ENCODE measurements at places on chromosomes 16 and 17. TPM values are rescaled to one million over a fixed set of nuclear protein-coding genes. Genes with fewer than 3 reads are reported as not detected.

Gene CHCT1
- not detected for total RNA-seq

Gene CHAD
- total RNA-seq, result not detected

DNA sequence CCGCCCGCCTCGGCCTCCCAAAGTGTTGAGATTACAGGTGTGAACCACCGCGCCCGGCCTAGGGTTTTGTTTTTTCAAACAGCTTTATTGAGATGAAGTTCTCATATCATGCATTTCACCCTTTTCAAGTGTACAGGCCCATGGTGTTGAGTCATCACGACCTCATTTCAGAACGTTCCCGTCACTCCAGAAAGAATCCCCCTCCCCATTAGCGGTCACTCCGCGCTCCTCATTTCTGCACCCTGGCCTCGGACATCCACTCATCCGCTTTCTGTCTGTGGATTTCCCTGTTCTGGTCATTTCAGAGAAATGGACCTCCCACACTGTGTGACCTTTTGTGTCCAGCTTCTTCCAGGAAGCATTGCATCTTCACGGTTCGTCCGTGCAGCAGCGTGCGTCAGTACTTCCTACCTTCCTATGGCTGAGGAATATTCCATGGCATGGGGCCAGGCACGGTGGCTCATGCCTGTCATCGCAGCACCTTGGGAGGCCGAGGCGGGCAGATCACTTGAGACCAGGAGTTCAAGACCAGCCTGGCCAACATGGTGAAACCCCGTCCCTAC lies 135.2 kb upstream of the GSE1 start:
- DNase-seq, result no peak

Gene OR2C1
- not detected for total RNA-seq

DNA sequence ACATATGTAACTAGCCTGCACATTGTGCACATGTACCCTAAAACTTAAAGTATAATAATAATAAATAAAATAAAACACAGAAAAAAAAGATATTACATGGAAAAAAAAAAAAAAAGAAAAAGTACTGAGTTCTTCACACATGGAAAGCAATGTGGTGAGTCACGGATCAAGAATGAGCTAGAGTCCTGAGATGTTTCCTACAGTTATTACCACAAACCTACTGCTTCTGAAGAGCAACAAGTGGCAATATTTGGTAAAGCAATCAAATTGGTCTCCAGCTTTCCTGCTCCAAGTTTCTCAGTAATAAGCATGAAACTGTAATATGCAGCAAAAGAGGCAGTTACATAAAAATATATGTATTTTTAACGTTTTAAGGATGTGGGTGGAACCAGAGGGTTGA lies 223.3 kb upstream of the SALL1 start:
- peak; percentile 6 for DNase-seq

Gene PRCD
- total RNA-seq, result not detected

- no peak for DNase-seq
Observed at GRCh38 chr16:51757505-51757904, 606.4 kb upstream of the SALL1 start.

Gene KRTAP1-5
- total RNA-seq, result 0.19 TPM

DNA sequence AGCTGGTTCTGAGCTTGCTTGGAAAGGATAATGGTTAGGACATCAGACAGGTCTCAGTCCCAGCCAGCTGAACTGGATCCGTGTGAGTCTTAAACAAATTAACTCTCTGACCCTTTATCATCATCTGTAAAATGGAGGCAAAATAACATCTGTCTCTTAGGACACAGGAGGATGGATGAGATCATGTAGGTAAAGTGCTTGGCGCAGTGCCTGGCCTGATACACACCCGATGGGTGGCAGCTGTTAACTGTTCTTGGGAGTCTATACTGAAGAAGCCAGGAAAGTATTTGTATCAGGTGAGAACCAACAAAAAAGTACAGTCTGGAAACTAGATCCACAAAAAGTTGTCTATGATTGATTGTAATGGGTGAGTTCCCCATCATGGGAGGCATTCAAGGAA lies 188.6 kb downstream of the C16orf78 start:
- DNase-seq, result no peak

Gene CCL14
- total RNA-seq, result not detected

Gene MYL4
- 1,135 TPM for total RNA-seq

Gene GPRC5B
- 52.9 TPM for total RNA-seq

DNA sequence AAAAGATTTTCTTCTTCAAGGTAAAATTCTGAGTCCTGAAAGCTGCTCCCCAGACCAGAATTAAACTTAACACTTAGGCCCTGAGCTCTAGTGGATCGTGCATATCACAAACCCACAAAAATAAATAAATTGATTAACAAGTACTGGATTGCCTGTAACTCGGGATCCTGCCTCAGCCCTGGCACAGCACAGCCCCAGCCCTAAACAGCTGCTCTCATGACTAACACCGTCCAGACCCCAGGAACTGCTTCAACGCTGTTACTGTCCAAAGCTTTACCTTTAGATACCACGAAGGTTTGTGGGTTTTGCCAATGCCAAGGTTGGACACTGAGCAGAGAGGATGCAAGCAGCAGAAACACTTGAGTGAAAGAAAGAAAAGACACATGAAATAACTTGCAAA lies 172.5 kb downstream of the COPRS start:
- DNase-seq, result peak; percentile 52

DNA sequence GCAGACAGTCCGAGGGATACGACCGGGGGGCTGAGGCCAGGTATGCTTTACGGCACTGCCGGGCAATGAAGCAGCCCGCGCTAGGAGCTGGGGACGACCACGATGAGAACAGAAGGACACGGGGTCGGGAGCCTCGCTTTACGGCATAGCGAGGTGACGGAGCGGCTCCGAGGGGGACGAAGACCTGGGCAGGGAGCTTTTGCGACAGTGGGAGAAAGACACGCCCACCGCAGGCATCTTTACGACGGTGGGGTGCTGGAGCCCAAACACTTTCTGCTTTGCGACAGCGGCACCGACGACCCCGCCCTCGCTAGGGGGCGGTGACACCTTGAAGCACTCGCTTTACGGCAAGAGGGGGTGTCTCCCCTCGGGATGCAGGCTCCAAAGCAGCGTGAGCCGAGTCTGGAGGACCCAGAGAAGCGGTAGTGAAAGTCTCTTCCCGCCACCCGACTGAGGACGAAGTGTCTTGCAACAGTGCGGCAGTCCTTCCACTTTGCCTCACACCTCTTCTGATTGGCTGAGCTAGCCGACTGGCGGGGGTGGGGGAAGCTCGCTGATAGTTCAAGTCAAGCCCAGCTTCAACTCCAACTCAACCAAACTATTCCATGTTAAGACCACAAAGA lies 350 bp upstream of the NEURL4 start:
- DNase-seq, result peak; percentile 100

DNA sequence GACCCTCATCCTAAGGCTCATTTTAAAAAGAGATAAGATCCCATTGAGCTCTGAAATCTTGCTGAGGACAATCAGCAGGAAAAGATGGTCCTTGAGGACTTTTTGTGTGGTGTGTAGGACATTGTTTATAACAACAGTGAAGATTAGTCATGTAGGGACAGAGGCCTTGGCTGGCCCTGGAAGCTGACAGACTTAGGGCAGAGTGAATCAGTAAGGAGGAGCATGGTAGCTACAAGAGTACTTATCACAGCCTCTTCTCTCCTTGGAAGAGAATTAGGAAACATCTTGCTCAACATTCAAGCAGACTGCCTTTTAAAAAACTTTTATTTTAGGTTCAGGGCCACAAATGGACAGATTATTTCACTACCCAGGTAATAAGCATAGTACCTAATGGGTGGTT lies 665.9 kb upstream of the SALL1 start:
- DNase-seq, result no peak

DNA sequence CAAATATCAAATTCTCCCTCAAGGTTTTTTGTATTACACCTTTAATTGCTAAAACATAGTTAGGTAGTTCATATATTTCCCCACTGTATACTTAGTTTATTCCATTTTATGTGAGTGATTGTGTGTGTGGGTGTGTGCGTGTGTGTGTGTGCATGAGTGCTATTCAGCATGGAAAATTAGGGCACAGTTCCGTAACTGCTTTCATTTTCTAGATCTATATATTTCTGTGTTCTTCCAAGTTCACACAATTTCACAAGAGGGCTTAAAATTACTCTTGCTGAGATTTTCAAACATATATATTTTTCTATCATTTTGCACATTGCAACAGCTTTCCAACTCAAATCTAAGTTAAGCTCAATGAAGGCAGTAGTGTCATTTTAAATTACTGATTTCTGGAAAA lies 782.9 kb upstream of the SOX9 start:
- no peak for DNase-seq

DNA sequence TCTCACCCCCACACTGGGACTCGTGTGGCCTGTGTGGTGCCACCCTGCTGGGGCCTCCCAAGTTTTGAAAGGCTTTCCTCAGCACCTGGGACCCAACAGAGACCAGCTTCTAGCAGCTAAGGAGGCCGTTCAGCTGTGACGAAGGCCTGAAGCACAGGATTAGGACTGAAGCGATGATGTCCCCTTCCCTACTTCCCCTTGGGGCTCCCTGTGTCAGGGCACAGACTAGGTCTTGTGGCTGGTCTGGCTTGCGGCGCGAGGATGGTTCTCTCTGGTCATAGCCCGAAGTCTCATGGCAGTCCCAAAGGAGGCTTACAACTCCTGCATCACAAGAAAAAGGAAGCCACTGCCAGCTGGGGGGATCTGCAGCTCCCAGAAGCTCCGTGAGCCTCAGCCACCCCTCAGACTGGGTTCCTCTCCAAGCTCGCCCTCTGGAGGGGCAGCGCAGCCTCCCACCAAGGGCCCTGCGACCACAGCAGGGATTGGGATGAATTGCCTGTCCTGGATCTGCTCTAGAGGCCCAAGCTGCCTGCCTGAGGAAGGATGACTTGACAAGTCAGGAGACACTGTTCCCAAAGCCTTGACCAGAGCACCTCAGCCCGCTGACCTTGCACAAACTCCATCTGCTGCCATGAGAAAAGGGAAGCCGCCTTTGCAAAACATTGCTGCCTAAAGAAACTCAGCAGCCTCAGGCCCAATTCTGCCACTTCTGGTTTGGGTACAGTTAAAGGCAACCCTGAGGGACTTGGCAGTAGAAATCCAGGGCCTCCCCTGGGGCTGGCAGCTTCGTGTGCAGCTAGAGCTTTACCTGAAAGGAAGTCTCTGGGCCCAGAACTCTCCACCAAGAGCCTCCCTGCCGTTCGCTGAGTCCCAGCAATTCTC lies 27.4 kb downstream of the STH start:
- DNase-seq, result no peak

DNA sequence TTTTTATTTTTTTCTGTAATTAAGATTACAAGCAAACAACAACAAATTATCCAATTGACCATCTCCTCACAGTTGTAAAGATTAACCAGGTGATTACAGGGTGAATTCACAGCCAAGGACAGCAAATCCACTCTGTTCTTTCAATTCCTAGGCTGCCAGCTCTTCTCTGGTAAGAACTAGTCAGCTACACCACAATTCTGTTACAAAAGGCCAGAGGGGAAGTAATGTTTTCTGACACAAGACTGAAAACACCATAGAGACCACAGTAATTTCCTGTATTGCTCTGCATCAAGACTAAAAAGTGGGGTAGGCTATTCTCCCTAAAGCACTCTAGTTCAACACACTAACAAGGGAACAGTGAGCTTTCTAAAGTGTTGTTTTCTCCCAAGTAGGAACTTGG lies 10.6 kb downstream of the CA10 start:
- DNase-seq, result no peak

Gene KRT17
- 2.4 TPM for total RNA-seq

Gene USH1G
- not detected for total RNA-seq

Gene SLC35G6
- not detected for total RNA-seq

GRCh38 chr16:75019007-75019406 lies 20.2 kb downstream of the ZNRF1 start:
- no peak for DNase-seq

DNA sequence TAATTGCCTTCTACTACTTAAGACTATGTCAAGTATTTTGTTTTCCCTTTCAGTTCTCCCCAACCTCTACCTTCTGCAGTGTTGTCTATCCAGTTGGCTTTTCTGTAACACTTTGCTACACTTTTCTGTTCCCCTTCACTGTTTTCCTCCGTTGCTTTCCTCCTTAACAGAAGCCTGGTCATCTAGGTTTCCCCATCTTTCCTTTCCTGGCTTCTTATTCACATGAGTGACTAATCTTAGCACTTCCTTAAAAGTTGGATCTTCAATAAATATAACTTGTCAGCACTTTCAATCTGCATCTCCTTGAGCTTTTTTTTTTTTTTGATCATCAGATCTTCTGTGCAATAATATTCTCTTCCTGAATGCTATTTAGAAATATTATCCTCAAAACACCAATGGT lies 2.8 kb upstream of the SLFN11 start:
- no peak for DNase-seq

Gene PLLP
- total RNA-seq, result not detected

Gene PIMREG
- total RNA-seq, result 1.0 TPM

Gene TBC1D3D
- not detected for total RNA-seq

Gene MYOCD
- total RNA-seq, result 0.05 TPM

GRCh38 chr17:81831957-81832607 lies 1.0 kb downstream of the MCRIP1 start:
- DNase-seq, result peak; percentile 68

DNA sequence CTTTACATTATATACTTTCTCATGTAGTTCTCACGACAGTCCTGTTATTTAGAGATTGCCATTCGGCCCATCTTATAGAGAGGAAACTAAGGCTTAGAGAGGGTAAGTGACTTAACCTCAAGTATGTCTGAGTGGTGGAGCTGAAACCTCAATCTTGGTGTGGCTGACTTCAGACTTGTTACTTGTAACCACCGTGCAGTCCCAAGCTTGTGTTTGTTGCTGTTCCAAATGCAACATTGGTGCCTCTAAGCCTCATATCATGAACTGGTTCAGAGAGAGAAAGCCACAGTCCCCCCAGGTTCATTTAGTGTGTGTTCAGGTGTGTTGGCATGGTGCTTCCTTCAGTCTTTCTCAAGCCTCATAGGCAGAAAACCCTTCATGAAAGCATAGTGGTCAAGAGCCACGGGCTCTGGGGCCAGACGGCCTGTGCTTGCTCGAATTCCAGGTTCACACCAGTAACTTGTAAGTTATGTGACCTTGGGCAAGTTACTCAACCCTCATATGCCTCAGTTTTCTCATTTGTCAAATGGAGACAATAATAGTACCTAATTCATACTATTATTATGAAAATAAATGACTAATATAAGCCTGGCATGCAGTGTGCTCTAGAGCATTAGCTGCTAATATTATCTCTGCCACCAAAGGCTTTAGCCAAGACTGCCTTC lies 39.9 kb downstream of the CDH1 start:
- peak; percentile 80 for DNase-seq

DNA sequence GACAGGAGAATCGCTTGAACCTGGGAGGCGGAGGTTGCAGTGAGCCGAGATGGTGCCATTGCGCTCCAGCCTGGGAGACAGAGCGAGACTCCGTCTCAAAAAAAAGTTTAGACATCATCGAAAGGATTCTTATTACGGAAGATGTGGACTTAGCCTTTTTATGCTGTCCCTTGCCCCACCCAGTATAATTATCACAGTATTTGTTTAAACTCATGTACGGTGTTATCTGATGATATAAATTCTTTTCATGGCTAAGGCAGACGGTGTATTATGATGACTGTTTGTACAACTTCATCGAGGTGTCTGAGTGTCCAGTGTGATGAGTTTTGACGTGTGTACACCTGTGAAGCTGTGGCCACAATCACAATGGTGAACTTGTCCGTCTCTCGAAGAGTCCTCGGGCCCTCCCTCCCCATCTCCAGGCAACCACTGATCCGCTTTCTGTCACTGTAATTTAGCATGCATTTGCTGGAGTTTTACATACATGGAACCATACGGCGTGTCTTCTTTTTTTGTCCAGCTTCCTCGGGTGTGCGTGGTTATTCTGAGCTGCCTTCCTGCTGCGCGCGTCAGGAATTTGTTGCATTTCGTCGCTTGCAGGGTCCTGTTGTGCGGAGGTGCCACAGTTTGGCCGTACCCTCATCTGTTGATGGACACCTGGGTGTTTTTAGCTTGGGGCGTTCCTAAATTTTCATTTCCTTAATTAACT lies 26.2 kb downstream of the BAIAP2 start:
- no peak for DNase-seq

Gene NPIPB8
- total RNA-seq, result not detected

GRCh38 chr17:48131216-48131824 lies 23.8 kb downstream of the SNX11 start:
- DNase-seq, result peak; percentile 83

Measured in myocyte (in vitro differentiated cells).